ENCODE measurements at places on chromosomes 16 and 17.

DNA sequence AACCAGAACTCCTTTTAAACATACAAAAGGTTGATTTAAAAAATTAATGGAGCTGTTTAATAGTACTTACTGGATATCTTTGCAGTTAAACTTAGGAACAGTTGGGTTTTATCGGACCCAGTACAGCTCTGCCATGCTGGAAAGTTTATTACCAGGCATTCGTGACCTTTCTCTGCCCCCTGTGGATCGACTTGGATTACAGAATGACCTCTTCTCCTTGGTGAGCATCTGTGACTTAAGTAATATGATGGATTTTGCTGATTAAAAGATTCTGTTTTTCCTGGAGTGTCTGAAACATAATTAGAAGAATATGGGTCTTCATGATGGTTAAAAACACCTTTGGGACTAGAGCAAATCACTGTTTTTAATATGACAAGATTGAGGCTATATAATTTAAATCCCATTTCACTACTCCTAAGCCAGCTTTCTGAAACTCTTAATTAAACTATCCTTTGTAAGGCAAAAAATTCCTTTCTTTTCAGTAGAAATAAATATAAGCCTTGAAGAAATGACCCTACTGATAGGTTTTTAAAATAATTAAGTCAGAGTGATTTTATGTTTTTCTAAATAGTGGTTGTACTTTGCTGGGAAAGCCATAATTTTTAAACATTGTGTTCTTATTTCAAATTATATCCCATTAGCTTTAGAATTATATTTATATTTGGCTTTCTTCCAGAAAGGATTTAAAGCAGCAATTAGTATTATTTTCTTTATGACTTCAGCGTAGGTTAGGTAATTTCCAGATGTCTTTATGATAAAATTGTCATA is 45.7 kb upstream of the KPNB1 start:
- DNase-seq: no peak

- no peak for DNase-seq
Observed at GRCh38 chr16:56532714-56533113, 12.9 kb upstream of the BBS2 start.

GRCh38 chr16:58421059-58421458 is 28.8 kb downstream of the GINS3 start:
- no peak for DNase-seq

GRCh38 chr16:11819798-11820197 is 22.7 kb upstream of the ZC3H7A start:
- no peak for DNase-seq

- no peak for DNase-seq
Observed at GRCh38 chr17:41126412-41126811, 2.4 kb upstream of the KRTAP4-12 start.

DNA sequence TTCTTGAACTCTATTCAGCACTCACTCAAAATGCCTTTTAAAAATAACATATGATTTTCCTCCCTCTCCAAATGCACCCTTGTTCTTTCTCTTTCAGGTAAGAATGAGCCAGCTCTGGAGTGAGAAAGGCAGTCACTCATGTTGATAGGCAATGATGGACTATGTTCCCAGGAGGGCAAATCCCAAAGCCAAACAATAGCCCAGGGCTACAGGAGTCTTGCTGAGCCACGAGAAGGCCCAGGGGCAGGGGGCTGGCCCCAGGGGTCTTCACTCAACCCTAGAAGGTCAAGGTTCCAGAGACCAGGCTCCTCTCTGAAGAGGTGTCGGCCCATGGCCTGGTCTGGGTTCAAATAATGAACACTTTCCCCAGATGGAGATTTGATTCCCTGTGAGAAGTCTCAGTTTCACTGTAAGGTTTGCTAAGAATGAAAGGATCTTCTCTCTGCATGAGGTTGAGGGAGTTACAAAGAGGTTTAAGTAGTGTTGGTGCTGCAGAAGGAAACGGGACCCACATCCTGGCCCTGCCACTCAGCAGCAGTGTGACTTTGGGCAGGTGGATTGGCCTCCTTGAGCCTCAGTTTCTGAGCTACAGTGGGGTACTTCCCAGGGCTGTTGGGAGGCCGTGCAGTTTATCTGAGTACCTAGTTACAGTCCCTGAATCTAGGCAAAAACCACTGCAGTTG is 49.0 kb downstream of the RTN4RL1 start:
- no peak for DNase-seq

- DNase-seq: no peak
Observed at GRCh38 chr17:73196500-73196899, 3.6 kb downstream of the COG1 start.

- DNase-seq: no peak
Observed at GRCh38 chr16:3282103-3282729, 1.1 kb upstream of the ZNF263 start.

GRCh38 chr16:54173490-54173889 is 113.1 kb downstream of the IRX3 start:
- no peak for DNase-seq

- DNase-seq: no peak
Observed at GRCh38 chr17:78278139-78278741, 46.8 kb downstream of the TMEM235 start.

- no peak for DNase-seq
Observed at GRCh38 chr17:64240741-64241347, 22.2 kb downstream of the TEX2 start.

GRCh38 chr17:78351449-78352006 is 8.3 kb downstream of the SOCS3 start:
- no peak for DNase-seq

DNA sequence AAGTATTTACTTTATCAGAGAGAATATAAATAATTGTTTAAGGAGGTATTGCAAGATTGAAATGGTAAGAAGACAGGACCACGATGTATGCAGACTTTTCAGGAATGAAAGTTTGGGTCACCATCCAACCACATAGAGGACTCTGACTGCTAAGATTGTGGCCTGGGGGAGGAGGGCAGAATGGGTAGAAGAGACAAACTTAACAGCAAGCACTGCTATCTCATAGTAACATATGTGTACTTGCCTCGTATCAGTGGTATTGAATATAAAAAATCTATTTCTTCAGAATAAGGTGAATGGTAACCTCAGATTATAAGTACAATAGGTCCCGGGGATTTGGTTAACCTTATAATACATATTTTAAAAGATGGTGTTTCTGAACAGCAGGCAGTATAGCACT is 5.8 kb downstream of the KRT10 start:
- no peak for DNase-seq

- DNase-seq: peak; percentile 21
Observed at GRCh38 chr16:46607529-46607928, 13.7 kb downstream of the SHCBP1 start.

DNA sequence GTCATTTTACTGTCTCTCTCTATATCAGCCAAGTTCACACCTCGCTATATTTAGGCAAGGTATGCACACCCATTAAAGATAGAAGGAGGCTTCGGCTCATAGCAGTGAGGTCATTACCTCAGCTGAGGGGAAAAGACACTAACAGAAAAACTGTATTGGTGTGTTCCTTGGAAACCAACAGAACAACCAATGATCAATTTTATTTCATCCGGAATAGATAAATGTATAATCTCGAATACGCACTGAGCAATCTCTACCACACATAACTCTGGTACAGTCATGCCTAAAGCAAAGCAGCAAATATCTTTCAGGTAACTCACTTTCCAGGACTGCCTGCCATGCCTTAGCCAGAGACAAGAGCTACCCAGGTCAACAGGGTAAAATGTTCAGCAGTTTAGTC is 109.9 kb upstream of the CORO6 start:
- DNase-seq: no peak

DNA sequence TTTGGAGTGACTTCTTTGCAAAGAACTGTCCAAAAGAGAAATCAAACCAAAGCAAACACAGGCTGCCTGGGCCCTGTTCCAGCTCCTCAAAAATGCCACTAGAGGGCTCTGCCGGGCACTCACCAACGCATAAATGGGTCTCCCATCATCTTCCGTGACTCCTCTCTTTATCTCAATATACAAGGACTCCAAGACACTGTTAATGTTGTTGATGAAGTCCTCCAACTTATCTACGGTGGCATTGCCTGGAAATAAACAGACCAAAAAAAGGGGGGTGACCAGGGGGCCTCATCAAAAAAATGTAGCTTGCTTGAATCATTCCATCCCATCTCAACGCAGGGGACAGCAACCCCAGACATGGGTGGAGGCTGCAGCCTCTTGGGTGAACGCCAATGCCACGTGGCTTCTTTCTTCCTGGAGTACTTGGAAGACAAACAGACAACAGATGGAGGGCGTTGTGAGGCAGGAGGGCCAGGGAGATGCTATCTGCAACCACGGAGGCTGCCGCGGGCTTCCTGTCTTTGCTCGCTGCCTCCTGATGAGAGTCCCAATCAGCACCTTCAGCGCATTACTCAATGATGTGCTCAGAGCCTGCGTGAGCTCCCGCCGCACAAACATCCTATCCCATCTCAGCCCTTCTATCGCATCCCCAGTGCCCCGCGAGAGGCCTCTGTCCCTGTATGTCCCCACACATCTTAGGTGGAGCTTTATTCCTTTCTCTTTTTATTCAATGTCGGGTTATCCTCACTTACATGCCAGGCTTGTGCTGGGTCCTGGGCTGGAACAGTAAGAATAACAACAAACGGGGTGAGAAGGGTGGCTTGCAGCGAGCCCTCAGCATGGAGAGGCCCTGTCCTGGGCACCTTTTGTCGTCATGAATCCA is 32.0 kb downstream of the KDM8 start:
- DNase-seq: peak; percentile 94

DNA sequence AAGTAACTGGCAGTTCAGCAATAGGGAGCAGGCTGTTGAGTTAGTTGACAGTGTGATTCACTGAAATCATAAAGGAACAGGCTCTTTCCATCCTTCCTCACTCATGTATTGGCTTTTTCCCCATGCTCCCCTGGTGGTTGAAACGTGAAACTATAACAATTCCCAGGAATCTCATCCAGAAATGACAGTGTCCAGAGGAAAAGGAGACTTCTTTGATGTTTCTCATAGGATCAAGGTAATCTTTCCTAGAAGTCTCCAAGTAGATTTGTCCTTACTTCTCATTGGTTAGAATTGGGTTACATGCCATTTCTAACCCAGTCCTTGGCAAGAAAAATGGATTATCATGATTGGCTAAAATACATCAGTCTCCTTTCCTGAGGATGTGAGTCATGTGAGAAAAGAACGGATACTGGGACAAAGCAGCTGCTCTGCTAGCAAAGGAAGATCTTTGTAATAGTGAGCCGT is 14.4 kb downstream of the TTC19 start:
- no peak for DNase-seq

DNA sequence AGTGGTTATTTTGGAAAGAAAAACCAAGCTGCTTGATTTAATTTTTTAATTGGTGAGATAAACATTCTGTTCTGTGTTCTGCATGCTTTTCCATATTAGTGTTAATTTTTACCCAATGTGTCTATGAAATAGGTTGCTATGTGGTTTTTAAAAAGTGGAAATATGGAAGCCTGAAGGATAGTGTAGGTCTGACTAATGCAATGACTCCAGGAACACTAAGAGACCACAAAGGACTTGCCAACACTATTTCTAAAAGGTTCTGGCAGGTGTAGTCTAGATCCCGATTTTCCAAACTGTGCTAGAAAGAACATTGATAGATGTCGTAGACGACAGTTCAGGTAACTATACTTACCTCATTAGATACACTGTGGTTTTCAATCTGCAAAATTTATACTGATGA is 877.4 kb upstream of the GOT2 start:
- DNase-seq: no peak

DNA sequence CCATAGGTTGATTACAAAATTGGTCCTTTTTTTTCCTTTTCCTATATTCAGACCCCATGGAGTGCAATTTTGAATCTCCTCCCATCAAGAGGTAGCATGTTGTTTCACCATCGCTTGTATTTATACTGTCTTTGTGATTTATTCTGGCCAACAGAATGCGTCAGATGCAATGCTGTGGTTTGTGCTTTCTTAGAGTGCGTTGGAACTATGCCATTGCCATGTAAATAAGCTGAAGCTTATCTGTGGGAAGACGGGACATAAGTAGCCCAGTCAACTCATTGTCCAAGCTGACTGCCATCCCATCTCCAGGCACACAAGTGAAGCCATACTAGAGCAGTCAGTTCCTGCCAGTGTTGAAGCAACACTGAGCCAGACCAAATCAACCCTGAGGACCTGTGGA is 1339.3 kb upstream of the GOT2 start:
- DNase-seq: no peak

DNA sequence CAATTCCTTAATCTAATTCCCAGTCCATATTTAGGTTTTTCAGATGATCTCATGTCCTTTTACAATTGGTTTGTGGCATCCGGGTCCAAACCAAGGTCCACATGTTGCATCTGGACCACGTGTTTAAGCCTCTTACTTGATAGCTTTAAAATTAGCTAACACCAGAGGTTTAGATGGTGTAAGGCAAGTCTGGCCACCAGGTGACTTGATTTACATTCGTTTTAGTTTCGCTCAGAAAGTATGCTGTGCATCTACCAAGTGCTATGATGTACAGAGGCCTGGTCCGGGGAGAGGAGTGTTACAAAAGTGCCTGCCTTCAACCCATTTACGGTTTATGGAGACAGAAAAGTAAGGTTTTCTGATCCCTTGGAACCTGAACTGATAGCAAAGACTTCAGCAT is 878 bp upstream of the DNAJA2 start:
- peak; percentile 16 for DNase-seq

- peak; percentile 62 for DNase-seq
Observed at GRCh38 chr17:78842881-78843565, 2.4 kb upstream of the USP36 start.

- no peak for DNase-seq
Observed at GRCh38 chr16:50917950-50918703, 176.2 kb downstream of the CYLD start.

GRCh38 chr16:11163761-11164261 is 92.2 kb downstream of the SOCS1 start:
- DNase-seq: no peak

- no peak for DNase-seq
Observed at GRCh38 chr17:54876656-54877195, 23.9 kb upstream of the TOM1L1 start.

- DNase-seq: no peak
Observed at GRCh38 chr17:82599674-82600661, 48.3 kb downstream of the WDR45B start.

GRCh38 chr17:66713533-66714042 is 121.3 kb upstream of the CACNG5 start:
- DNase-seq: no peak

DNA sequence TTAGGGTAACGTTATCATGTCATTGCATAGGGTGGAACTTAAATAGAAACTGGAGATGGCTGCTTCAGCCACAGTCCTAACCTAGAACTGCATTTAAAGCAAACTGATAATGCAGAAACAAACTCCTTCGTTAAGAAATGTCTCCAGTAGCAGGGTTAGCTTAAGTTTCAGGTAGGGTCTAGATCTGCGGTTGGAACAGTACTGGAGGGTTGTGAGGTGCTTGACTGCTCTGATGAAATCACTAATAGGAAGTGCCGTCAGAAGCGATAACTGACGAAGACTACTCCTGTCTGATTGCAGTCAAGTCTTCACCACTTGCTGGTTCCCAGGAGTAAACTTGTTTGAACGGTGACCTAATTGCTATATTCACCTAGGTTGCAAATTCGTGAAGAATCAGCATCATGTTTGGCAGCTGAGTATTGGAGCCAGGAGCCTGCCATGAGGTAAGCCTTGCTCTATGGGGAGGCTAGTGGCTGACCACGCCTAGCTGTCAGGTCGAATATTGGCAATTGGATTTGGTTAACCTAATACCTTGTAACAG is 24.5 kb downstream of the TRPV2 start:
- DNase-seq: peak; percentile 16

GRCh38 chr17:81655378-81656117 is 794 bp downstream of the PDE6G start:
- no peak for DNase-seq

Data from CD4-positive, alpha-beta T cell treated with Interleukin-6 at 100 ng/mL for 8 hours (primary cell).